ENCODE measurements at places on chromosomes 3 and 15. TPM values are rescaled to one million over a fixed set of nuclear protein-coding genes. Genes with fewer than 3 reads are reported as not detected.

DNA sequence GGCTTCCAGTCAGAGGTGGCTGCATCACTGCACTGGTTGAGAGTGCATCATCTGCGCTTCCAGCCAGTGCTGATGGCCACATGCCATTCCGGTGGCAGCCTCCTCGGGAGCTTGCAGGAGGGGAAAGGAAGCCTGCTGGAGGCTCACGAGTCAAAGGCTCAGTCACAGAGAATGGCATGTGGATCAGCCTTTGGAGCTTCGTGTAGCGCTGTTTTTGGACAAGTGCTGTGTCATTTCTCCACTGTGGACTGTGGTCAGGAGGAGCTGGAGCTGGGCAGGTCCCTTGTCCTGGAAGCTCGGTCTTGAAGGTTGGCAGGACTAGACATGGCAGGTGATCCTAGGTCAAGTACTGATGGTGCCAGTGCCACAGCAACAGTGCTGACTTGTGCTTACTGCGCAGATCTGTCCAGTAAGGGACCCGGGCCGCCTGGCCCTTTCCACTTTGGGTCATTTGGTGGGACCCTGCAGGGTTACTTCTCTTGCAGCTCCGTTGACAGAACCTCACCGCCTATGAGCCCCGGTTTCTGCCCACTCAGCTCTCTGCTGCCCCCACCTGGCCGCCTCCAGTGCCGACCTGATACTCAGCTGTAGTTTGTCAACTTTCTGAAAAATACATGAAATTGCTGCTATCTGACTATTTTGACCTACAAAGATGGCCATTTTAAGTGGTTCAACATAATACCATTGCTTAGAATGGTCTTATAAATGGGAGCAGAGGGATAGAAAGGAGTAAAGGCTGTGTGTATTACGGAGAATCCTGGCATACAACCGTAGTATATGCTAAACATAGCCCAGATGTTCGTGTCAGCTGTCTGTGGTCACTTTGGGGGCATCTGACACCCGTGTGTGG, 27.6 kb upstream of the TRPM1 start:
- DNase-seq, result peak; percentile 89

DPH6 gene
- 9.3 TPM for total RNA-seq

DNA sequence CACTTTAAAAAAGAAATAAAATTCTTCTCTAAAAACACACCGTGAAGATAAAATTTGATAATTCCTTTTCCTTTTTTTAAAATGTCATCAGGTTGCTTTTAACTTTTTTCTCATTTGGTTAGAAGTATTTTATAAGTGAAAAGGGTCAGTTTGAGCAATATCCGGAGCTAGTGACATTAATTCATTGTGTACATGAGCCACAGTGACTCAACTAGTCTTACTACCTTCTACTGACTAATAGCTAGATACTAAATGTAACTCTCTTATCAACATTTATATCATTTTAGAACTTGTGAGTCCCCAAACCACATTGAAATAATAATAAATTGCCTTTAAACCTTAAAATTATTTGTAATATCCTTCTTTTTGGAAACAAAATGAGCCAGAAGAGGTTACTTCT, 101.2 kb upstream of the ZBTB20 start:
- DNase-seq, result no peak

REC114 gene
- total RNA-seq, result not detected

- DNase-seq, result no peak
These were observed 157.6 kb downstream of the SHQ1 start for GRCh38 chr3:72690629-72691028.

ROBO2 gene
- total RNA-seq, result 0.55 TPM

DNA sequence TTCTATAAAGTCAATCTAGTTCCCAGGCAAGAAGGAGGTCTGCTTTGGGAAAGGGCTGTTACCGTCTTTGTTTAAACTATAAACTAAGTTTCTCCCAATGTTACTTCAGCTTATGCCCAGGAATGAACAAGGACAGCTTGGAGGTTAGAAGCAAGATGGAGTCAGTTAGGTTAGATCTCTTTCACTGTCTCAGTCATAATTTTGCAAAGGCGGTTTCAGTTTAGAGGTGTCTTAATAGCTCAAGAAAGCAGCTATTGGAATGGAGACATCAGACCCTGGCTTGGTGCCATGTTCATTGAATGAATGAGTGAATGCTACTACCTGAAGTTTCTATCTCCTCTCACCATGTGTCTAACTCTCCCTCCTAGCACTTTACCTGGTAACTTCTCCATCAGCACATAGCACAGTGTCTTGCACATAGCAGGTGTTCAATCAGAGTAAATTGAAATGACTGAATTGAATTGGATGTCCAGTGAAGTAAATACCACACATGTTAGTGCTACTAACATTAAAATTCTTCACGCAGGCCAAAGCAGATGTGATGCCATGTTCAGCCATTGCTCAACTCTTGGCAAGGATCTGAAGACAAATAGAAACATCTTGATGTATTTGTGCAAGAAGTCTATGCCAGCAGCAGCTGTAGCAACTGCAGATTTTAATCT, 28.2 kb downstream of the CLEC3B start:
- DNase-seq, result no peak

DNA sequence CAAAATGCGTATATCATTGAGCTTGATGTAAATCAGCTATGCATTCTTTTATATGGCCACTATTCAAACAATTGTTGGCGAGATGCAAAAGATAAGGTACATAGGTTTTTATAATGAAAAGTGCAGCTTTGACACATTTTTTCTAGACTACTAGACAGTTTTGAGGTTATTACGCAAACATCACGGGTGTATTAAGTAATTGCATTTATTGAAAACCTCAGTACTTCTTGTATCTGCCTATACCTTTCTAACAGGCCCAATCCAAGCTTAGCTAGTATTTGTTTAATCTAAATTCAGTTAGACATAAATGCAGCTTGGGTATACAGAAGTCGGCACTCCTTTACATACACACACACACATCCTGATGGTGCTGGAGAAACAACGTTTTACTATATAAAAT, 2.7 kb downstream of the SPESP1 start:
- no peak for DNase-seq

DNA sequence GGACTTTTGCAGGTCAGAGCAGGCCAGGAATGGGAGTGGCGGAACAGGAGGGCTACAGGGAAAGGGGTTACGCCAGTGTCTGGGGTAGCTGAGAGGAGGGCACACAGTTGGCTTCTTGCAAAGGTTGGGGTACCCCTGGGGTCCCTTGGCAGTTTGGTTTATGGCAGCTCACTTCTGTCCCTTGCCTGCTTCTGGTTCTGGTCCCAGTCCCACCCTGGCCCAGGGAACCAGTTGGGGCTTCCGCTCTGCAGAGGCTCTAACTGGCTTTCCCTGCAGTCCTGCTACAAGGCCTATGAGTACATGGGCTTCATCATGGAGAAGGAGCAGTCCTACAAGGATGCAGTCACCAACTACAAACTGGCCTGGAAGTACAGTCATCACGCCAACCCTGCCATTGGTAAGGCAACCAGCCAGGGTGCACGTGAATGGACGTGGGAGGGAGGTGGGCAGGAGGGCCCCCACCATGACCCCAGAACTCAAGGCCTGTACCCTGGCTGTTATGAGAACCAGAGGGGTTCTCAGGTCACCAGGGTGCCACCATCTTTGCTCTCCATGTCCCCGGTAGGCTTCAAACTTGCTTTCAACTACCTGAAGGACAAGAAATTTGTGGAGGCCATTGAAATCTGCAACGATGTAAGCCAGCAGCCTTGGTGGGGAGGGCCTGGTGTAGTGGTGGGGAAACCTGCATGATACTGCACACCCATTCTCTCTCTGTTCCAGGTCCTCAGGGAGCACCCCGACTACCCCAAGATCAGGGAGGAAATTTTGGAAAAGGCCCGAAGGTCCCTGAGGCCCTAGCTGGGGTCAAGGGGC, 15.2 kb downstream of the CSRNP1 start:
- no peak for DNase-seq

- no peak for DNase-seq
These were observed 139.3 kb downstream of the NFKBIZ start for GRCh38 chr3:101988596-101988995.

- DNase-seq, result no peak
These were observed 133.0 kb upstream of the SNTN start for GRCh38 chr3:63519426-63519825.

IL17RB gene
- total RNA-seq, result 17.0 TPM

GRCh38 chr15:79193103-79193502, 89.4 kb upstream of the ANKRD34C start:
- DNase-seq, result no peak

- DNase-seq, result no peak
These were observed 128.0 kb downstream of the BBX start for GRCh38 chr3:107650788-107651187.

GRCh38 chr3:58597770-58598310, 20.6 kb upstream of the FAM107A start:
- no peak for DNase-seq

GRCh38 chr15:38128341-38128781, 124.3 kb upstream of the SPRED1 start:
- DNase-seq, result no peak

- DNase-seq, result no peak
These were observed 44.9 kb downstream of the OXSR1 start for GRCh38 chr3:38210141-38210757.

- DNase-seq, result no peak
These were observed 23.1 kb downstream of the NEDD4 start for GRCh38 chr15:55970286-55970685.

- DNase-seq, result no peak
These were observed 16.2 kb downstream of the THAP10 start for GRCh38 chr15:70876011-70876410.

LRRC34 gene
- 4.2 TPM for total RNA-seq

DNA sequence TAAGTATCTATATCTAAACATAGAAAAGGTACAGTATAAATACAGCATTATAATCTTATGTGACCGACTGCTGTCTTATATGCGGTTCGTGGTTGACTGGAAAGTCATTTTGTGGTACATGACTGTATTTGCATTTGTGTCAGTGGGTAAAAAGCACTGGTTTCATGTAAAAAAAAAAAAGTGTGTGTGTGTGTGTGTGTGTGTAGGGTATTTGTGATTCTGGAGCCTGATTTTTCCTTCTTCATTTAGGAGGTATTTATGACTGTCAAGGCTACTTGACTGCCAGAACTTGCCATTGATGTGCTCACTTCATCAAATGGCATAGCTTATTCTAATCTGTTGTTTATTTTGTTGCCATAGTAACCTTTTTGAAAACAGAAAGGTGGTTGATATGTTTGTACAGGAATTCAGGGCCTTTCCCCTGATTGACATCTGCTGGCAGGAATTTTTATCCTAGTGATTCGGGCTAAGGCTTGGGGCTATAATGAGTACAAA, 63.2 kb downstream of the AKAP13 start:
- DNase-seq, result peak; percentile 94

LRRC2 gene
- 0.52 TPM for total RNA-seq

UQCC5 gene
- 15.3 TPM for total RNA-seq

CELSR3 gene
- total RNA-seq, result 9.9 TPM

GRCh38 chr15:59158701-59159034, 48.0 kb upstream of the LDHAL6B start:
- DNase-seq, result no peak
